ENCODE measurements at places on chromosomes 12 and 14. TPM values are rescaled to one million over a fixed set of nuclear protein-coding genes. Genes with fewer than 3 reads are reported as not detected.

- DNase-seq: no peak
These were observed 23.8 kb upstream of the ATP5MC2 start for GRCh38 chr12:53699678-53700025.

TSPAN11 gene
- total RNA-seq: 1.0 TPM

NOS1 gene
- not detected for total RNA-seq

OTOGL gene
- 0.32 TPM for total RNA-seq

DNA sequence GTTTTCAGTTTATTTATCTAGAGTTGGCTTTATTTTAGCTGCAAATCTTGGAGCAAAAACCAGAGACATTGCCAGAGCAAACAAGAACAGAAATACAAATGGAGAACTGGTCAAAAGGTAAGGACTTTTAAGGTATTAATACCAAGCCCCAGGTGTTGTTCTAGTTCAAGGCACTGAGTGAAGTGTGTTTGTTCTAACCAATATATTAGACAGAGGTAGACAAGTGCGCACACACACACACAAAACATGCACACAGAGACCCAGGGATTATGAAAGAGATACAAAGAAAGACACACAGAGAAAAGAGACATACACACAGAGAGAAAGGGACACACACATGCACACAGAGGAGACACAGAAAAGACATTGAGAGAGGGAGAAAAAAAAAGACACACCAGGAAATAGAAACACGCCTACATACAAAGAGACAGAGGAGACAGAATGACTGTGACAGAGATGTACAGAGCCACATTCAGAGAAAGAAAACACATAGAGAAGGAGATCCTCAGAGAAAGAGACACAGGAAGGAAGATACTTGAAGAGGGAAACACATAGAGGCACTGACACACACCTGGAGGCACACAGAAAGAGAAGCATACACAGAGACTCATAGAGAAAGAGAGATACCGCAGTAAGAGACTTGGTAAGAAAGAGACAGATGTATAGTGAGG lies 50.2 kb downstream of the MIPOL1 start:
- DNase-seq: no peak

DNA sequence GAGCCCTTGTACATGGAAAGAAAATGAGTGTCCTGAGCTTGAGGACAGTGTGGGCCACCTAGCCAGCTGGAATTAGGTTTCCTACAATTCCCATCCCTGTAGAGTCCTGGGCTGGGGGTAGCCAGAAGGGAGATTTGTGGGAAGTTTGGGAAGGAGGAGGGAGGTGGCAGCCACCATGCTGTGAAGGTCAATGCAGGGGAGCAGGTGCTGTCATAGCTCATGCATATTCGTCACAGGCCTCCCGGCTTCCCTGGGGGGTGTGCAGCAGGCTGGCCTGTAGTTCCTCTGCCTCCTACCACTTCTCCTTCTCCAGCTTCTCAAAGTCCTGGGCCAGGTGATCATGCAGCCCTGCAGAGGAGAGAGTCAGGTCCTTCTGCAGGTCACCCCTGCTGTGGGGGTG lies 121.3 kb downstream of the TBX3 start:
- DNase-seq: no peak

CEBPE gene
- not detected for total RNA-seq

SYNDIG1L gene
- not detected for total RNA-seq

- DNase-seq: no peak
These were observed 34.7 kb downstream of the GRIP1 start for GRCh38 chr12:66644151-66644550.

USP44 gene
- total RNA-seq: 0.27 TPM

MARK3 gene
- total RNA-seq: 31.6 TPM

DNA sequence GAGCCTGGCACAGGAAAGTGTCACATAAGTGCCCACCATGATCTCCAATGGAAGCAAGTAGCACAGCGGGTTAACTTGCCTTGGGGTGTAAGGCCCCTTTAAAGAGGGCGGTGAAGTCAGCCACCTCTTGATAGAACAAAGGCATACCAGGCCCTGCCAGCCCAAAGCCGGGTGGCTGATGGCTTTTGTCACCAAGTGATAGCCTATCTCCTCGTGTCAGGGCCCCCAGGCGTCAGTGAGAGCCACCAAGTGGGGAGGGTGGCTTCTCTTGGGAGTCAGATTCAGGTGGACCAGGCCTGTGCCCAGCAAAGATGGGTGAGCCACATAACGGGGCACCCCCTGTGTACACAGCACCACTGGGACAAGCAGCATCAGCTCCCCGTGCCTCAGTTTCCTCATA lies 8.3 kb upstream of the MYL2 start:
- DNase-seq: no peak

P2RX7 gene
- total RNA-seq: 3.3 TPM

DNA sequence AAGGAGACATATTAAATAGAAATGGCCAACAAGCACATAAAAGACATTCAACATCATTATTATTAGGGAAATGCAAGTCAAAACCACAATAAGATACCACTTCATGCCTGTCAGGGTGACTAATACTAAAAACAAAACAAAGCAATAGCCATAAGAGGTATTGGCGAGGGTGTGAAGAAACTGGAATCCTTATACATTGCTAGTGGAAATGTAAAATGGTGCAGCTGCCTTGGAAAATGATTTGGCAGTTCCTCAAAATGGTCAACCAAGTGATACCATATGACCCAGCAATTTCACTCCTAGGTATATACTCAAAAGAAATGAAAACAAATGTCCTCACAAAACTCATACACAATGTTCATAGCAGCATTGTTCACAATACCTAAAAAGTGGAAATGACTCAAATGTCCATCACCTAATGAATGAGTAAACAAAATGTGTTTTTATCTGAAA lies 27.0 kb downstream of the GPR135 start:
- peak; percentile 29 for DNase-seq

GRCh38 chr12:3772380-3772779 lies 19.5 kb upstream of the CRACR2A start:
- no peak for DNase-seq

MTA1 gene
- 46.5 TPM for total RNA-seq

DNA sequence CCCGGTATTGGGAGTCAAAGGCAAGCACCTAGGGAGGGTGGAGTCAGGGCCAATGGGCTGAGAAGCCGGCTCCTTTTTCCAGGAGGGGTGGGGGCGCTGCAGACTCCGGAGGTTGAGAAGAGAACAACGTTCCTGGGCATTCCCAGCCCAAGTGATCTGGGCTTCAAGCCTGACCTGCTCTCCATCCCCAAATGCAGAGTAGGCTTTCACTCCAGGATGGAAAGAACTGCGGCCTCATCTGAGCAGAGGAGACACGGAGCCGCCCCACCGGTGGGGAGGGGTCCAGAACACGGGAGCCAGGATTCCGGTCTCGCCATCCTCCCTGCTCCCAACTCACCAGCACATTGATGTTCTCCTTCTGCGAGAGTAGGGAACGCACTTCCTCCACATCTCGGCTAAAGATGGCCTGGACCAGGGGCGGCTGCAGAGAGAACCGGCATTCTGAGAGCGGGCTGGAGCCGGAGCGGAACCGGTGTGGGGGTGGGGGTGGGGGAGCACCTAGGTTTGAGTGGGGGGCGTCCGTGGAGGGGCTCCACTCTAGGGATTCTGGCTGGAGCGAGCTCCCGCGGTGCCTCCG lies 605 bp downstream of the ANKRD52 start:
- DNase-seq: peak; percentile 53

DNA sequence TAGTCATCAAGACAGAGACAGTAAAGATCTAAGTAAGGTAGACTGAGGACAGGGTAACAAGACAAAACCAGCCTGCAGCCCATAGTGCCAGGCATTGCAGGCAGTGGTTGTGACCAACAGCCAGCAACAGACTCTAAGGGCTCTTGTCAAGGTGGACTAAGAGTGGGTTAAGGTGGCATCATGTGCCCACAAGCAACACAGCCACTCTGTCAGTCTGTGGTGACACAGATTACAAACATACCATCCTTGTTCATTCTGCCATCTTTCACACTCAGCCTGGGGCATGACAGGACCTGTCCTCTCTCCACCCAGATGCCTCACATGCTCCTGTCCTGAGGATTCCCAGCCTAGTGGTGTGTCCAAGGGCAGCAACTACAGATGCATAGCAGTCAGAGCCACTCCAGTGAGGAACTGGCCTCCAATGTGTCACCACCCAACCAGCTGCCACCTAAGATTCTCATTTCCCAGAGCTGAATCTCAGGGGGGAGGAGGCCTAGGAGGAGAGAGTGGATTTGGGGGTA lies 28.3 kb downstream of the VDR start:
- DNase-seq: no peak

ZDHHC22 gene
- not detected for total RNA-seq

DNA sequence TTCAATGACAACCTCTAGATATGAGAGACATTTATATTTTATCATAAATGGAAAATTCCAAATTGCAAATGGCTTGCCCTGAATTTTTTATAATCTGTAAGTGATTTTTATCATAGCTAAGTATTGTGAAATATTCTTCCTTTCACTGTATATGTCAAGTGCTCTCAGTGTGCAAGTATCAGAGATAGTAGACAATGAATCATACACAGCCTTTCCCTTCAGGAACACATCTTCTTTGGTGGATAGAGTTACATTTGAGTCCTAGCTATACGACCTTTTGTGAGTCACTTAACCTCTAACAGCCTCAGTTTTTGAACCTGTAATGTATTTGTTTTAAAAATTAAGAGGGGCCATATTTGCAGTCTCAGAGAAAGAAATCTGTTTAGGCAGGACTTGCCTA lies 350.7 kb upstream of the SEL1L start:
- no peak for DNase-seq

DNA sequence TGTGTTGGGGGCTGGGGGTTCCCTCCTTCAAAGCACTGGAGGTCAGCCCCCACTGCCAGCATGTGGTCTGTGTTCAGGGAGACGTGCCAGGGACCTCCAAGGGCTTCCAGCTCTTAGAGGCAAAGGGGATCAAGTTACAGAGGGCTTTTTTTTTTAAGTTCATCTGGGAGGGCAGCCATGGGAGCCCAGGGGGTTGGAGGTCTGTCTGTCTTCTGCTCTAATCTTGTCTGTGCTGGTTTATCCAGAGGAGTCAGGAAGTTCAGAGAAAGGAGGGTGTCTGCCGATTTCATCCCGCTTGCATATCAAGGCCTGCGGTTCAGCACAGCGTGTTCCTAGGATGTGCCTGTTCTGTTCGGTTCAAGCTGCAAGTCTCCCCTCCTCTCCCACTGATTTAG lies 72.2 kb downstream of the TMEM132C start:
- no peak for DNase-seq

TRIAP1 gene
- total RNA-seq: 41.4 TPM

GRCh38 chr14:71135911-71136310 lies 228.7 kb downstream of the PCNX1 start:
- no peak for DNase-seq

GRCh38 chr14:24662753-24663152 lies 28.8 kb upstream of the GZMB start:
- no peak for DNase-seq

GRCh38 chr12:124184456-124184855 lies 110.4 kb upstream of the RFLNA start:
- DNase-seq: no peak

DNA sequence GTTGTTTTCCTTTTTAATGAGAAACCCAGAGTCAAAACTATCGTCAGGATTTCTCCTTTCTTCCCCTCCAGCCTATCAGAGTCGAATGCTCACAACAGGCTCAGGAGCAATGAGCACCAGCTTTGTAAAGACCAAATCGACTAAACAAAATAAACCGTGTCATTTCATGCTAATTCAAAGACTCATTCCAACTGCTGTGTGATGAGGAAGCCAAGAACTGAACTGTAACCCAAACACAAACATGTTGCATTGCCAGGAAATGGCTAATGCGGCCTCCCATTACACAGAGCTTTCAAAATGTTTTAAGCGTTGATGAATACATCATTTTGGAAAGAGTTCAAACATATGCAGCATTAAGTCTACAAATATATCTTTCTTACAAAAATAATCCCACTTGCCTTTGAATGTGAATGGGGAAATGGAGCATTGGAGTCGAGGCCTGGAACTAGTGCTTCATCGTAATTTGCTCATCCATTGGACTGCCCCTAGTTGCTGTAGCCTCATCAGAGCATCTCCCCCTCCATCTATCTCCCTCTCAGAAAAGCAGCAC lies 349.5 kb downstream of the GXYLT1 start:
- DNase-seq: peak; percentile 73

CCDC196 gene
- total RNA-seq: not detected

DNA sequence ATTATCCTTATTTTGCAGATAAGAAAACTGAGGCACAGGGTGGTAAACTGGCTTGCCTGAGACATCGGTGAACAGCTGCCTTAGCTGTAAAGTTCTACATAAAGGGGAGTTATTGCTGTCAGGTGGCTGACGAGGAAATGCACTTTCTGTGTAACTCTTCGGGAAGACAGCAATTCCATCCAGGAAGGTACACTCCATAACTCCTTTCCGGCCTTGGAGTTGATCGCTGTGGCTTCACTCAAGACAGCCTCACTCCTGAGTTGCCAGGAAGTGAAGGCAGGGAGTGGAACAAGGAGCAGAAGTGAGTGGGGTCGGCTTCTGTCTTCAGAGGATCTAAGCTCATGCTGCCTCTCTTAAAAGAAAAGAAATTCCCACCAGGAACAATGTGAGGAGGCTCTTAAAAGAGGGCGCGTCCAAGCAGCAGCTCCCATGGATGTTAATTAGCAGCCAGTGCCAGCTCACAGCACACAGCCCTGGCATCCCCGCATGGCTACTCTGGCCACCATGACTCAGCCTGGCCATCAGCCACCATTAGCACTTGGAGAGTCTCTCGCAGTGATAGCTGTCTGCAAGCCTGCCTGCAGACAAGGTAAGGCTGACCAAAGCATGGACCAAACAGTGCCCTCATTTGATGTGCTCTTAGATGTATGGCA lies 60.3 kb downstream of the NUAK1 start:
- peak; percentile 94 for DNase-seq

GRCh38 chr14:52219488-52220084 lies 47.9 kb upstream of the PTGDR start:
- DNase-seq: no peak

DNA sequence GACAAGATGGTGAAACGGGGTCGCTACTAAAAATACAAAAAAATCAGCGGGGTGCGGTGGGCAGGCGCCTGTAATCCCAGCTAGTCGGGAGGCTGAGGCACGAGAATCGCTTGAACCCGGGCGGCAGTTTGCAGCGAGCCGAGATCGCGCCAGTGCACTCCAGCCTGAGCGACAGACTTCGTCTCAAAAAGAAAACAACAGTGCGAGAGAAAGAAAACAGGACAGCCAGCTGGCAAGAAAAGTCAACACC lies 633 bp upstream of the RNU4-2 start:
- no peak for DNase-seq

VRTN gene
- not detected for total RNA-seq

LPAR5 gene
- total RNA-seq: 0.03 TPM

DNA sequence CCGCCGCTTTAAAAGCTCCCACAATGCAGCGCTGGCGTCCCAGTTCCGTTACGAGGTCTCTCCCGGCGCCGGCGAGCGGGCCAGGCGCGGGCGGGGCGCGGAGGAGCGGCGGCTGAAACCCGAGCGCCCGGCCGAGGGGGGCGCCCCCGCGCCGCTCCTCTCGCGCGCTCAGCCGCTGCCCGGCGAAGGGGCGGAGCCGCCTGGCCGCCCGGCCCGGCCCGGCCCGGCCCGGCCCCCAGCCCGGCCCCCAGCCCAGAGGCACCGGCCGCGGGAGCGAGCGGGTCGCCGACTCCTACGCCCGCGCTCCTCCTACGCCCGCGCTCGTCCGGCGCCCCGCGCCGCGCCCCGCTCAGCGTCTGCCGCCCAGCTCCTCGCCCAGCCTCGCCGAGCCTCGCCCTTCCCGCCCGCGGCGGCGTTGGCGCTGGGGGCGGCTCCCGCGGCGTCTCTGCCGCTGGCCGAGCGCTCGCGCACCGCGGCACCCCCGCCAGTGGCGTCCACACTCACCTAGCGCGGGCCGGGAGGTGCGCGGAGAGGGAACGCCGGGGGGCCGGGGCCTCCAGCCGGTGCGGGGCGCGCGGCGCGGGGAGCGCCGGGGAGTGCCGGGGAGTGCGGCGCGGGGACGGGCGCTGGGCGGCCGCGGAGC lies at the start of gene RASSF8:
RASSF8 (plus strand) TSS at position 255 of the 643 bp plus-strand sequence. CDS start 96,662 bp downstream, outside the sequence.
- peak; percentile 82 for DNase-seq

GRCh38 chr12:110355073-110355472 lies 48.4 kb downstream of the ANAPC7 start:
- no peak for DNase-seq

SLC25A47 gene
- total RNA-seq: not detected
